ENCODE measurements at places on chromosomes 1 and 21. TPM values are rescaled to one million over a fixed set of nuclear protein-coding genes. Genes with fewer than 3 reads are reported as not detected.

Gene FLG
- not detected for polyA plus RNA-seq

- no peak for DNase-seq
These were observed 17.5 kb downstream of the RASSF5 start for GRCh38 chr1:206524739-206525364.

GRCh38 chr21:45468051-45468970, 63.3 kb downstream of the COL18A1 start:
- peak; percentile 76 for DNase-seq

GRCh38 chr1:55931081-55931940, 648.1 kb downstream of the PLPP3 start:
- DNase-seq: no peak

Data from kidney (tissue), 22 donors.